ENCODE measurements at places on chromosomes 6 and 20.

GRCh38 chr6:4242601-4243000 is 107.2 kb upstream of the ECI2 start:
- DNase-seq, result no peak

DNA sequence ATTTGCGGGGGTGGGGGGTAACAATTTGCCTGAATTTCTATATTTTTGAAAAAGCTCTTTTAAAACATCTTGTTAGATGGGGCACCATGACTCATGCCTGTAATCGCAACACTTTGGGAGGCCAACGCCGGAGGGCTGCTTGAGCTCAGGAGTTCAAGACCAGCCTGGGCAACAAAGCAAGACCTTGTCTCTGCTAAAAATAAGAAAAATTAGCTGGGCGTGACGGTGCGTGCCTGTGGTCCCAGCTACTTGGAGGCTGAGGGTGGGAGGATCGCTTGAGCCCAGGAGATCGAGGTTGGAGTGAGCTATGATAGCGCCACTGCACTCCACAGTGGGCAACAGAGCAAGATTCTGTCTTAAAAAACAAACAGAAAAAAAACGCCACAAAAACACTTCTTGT is 41.5 kb upstream of the TIAM2 start:
- no peak for DNase-seq

DNA sequence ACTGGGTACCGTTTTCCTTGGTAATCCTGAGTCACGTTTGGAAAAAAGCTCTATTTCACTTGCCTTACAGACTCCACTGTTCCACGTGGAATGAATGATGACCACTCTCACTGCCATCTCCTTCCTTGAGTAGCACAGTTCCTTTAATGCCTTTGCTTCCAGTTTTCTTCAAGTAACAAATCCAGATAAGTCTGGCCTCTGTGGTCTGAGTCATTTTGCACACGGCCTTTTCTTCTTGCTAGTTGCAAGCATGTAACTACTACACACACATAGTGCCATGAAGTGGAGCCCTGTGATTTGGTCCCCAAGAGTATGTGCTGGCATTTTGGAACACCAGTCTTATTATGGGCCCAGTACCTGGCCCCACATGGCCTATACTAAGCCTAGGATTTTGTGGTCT is 182.8 kb downstream of the SASH1 start:
- no peak for DNase-seq

GRCh38 chr6:145278163-145278807 is 457.0 kb downstream of the EPM2A start:
- no peak for DNase-seq

DNA sequence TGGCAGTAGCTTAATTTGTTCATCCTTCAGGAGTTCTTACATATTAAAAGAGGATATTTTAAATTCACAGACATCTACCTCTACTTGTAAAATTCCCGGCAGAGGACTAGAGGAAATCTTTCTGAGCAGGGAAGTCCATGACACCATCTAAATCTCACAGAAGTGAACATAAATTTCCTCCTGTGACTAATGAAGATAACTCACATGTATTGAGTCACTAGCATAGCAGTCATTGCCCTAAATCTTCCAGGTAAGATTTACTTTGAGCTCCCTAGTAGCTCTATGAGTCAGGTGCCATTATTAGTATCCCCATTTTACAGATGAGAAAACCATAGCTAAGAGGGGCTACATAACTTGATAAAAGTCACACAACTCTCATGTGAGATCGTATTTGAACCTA is 1058.6 kb upstream of the FLRT3 start:
- DNase-seq, result no peak

GRCh38 chr6:128725271-128726233 is 157.4 kb upstream of the LAMA2 start:
- DNase-seq, result peak; percentile 36

DNA sequence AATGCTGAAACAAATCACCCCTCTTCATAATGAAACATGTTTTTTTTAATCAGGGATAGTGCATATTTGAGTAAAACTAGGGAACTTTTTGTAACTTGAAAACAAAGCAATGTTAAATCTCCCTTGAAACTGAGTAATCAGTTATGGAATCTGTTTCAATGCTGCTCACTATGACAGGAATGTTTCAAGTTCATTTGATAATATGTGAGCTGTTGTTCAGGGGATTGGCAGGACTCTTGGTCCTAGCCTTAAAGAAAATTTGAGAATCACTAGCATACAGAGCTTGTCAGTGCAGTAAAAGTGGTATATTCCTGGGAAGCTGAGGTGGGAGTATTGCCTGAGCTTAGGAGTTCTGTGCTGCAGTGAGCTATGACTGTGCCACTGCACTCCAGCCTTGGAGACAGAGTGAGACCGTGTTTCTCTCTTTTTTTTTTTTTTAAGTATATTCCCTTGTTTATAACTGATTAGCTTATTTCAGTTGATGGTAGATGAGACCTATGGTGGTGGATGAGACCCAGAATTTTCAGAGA is 21.6 kb upstream of the CALHM6 start:
- no peak for DNase-seq

DNA sequence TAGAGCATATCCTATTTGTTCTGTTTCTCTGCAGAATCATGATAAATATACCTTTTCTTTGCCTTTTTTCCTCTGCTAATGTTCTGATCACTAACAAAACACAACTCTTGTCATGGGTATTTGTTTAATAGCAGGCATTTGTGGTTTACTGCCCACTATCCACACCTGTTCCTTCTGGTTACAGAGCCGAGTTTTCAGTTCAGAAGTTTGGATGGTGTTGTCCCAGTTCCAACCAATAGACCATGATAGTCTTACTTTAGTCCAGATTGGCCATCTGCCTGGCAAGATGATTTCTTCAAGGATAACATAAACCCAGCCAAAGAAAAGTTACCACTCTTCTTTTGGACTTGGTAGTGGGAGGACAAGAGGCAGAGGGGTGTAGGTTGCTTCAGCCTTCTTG is 211.2 kb downstream of the TFAP2A start:
- DNase-seq, result no peak

- no peak for DNase-seq
These were observed 391.4 kb upstream of the CITED2 start for GRCh38 chr6:139765825-139766285.

DNA sequence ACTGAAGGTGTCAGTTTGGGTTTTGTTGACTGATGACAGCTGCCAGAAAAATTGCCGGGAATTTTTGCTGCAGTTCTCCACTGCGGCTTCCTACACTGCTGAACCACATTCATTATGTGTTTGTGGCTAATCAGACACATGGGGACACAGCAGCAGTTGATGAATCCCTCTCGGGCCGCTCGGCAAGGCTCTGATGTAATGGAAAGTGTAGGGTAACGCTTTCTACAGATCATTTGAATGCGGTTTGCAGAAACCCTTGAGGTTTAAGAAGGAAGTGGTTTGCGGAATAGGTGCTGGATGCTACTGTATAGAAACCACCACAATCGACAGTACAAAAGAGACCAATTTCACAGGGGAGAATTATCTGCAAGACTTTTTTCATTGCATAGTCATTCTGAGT is 138.7 kb upstream of the SASH1 start:
- peak; percentile 70 for DNase-seq

DNA sequence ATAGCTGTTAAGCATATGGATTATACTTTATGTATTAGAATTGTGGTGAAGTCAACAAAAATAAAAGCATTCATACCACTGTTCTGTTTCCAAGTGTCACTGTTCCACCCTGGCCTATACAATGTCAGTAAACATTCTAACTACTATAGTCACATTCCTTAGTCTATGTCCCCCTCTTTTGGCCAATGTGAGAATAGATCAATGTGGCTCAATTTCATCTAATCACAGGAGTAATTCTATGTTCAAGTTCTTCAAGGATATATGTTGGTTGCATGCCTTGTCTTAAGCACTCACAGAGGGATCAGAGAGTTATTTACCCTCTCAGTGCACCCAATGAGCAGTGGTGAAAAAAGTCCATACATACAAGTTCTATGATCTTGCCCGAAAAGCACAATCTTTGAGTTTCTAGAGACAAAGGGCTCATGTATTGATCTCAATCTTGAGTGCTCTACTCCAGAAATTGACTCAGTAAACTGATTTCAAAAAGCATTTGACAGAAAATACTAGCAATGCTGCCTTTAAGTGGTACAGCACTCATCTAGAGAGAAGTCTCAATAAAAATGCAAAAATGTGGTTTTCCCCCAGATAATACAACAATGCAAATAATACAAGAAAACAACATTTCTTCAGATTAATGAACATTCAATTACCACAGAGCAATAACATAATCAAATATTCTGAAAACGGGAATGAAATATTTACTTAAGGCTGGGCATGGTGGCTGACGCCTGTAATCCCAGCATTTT is 16.5 kb downstream of the SMLR1 start:
- peak; percentile 85 for DNase-seq

GRCh38 chr20:62174870-62175624 is 7.8 kb upstream of the MTG2 start:
- no peak for DNase-seq

DNA sequence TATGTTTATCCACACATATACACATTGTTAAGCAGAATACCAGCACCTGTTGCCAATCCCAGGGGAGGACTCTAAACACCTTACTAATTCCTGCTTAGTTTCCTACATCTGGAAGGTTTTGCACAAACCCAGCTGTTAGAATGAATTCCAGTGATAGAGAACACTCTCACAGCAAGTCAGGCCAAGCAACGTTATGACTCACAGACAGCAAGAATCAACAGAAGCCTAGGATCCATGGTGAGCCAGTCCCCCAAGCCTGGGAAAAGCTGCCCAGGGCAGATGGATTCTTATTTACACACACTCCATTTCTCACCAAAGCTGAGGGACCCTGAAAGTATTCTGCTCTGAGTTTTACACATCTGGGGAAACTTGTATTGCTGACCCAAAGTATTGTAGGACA is 291.7 kb downstream of the SLC35F1 start:
- no peak for DNase-seq

DNA sequence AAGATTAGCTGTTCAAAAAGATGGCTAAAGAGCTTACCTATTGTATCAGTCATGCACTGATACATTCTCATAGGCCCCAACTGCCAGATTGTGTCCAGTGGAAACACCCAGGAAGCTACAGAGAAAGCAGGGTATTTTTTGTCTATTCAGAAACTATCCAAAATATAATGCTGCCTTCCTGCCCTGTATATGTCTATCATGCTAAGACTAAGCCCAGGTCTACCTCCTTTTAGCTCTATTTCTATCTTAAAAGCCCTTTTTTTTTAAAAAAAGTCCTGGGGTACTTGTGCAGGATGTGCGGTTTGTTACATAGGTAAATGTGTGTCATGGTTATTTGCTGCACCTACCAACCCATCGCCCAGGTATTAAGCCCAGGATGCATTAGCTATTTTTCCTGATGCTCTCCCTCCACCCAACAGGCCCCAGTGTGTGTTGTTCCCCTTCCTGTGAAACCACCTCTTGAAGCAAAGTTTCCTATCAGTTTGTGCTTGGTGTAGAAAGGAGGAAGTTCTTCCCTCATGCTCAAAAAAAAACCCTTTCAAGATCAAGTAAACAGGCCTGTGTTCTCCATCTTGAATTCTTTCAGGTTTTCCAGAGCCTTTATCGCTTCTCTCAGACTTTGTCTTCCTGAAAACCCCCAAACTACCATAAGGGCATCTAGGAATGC is 514 bp downstream of the DEFB129 start:
- DNase-seq, result peak; percentile 66

- no peak for DNase-seq
These were observed 20.4 kb downstream of the GTF2H5 start for GRCh38 chr6:158188591-158188990.

- no peak for DNase-seq
These were observed 57.9 kb upstream of the AKAP12 start for GRCh38 chr6:151181706-151182363.

- no peak for DNase-seq
These were observed 4.6 kb upstream of the DSTN start for GRCh38 chr20:17565169-17565845.

DNA sequence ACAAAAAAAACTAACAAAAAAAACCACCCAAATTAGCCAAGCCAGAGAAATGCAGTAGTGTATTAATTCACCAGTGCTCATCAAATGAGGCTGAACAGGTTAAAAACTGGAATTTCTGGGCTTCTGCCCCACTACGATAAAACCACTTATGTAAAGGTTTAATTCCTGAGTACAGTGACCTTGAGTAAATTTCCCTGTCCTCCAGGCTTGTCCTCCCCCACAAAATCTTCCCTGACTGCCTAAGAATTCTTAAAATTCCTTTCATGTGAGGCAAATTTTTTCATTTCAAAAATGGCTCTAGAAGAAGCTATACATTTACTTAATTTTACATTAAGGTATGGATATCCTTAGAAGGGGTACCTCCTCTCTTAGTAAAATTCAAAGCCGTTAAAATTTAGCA is 80.1 kb upstream of the ID4 start:
- DNase-seq, result no peak

GRCh38 chr6:140670021-140670420 is 1295.6 kb upstream of the CITED2 start:
- no peak for DNase-seq

DNA sequence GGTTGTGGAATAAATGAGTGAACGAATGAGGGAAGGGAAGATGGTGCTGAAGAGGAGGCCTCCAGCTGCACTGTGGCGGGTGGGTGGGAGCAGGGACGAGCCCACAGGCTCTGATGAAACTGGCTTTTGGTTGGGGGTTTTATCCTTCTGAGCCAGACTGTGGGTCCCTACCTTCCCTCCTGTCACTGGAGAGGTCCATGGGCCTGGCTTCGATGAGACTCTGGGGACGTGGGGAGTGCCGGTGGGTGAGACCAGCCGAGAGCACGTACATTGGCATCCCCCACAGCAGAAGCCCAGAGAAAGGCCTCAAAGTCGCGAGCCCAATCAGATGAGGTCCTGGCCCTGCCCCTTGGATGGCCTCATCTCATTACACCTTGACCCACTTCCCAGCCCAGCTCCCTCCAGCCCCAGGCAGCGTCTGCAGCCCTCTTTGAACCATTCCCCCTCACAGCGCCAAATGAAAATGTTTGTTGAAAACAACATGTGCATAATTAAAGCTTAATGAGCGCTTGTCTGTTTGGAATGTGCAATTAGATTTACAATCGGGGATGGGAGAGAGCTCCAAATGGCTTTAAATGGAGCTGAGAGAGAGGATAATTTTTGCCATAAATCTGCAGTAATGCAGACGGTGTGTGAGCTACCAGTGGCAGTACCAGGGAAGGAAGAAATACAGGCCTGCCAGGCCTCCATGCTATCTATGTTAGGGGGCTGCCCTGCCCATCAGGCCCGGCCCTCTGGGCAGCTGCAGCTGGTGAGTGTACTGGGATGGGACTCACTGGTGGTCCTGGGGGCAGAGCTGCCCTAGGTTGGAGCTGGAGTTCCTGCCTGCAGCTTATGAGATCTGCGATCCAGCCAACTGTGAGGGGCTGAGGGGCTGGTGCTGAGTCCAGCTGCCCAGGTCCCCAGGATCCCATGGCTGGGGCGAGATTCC is 47.2 kb downstream of the TOX2 start:
- DNase-seq, result no peak

All from Kasumi-1 (cell line).